ENCODE measurements at places on chromosomes 4 and X.

DNA sequence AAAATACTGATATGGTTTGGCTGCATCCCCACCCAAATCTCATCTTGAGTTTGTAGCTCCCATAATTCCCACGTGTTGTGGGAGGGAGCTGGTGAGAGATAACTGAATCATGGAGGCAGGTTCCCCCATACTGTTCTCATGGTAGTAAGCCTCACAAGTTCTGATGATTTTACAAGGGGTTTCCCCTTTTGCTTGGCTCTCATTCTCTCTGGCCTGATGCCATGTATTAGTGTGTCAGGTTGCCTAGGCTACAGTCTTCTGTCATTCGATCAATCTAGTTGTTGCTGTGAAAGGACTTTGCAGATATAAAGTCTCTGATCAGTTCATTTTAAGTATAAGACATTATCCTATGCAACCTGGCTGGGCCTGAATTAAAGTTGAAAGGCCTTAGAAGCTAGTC is 209.3 kb upstream of the MAOA start:
- peak; percentile 3 for DNase-seq

GRCh38 chr4:37620176-37620575 is 66.0 kb downstream of the RELL1 start:
- no peak for DNase-seq

DNA sequence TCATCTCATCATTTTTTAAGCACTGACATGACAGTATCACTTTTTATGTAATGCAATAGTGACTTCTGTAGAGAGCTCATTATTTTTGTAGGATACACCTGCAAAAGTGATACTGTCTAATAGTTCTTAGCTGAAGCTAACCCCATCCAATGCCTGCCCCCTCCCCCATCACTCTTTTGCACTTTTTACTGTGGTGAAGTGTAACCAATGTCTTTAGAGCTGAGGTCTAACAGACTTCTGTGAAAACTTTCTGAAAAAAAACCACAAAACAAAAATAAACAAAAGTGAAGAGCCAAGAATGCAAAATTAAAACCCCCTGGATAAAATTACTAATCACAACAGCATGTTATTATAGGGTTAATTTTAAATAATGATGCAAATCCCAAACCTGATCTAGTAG is 301.1 kb downstream of the ANK2 start:
- DNase-seq: no peak

GRCh38 chr4:124708517-124709300 is 3.8 kb downstream of the ANKRD50 start:
- DNase-seq: no peak

DNA sequence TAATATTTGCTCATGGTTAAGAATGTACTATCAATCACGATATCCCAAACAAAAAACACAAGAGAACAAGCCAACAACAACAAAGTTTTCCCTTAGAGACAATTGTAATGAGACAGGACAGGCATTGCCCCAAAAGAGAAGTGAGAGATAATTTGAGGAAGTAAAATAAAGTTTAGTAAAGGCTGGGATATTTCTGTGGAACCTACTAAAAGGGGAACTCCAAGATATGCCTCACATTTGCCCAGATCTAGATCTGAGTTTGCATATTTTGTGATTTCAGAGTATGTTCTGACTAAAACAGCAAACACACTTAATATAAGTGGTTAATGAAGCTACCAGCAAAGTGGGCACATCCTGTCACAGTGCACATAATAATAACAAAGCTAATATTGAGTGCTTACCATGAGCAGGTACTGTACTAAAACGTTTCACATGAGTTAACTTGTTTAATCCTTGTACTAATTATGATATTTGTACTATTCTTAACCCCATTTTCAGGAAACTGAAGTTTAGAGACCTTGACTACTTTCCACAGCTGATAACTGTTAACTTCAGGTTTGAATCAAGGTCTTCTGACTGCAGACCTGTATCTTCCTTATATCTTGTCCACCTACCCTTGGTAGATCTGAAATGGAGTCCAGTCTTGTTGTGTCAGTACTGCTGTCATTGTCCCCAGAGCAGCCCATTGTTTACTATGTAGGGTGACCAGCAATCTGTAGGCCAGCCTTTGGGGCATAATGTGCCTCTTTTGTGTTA is 26.0 kb upstream of the BMP2K start:
- DNase-seq: no peak

DNA sequence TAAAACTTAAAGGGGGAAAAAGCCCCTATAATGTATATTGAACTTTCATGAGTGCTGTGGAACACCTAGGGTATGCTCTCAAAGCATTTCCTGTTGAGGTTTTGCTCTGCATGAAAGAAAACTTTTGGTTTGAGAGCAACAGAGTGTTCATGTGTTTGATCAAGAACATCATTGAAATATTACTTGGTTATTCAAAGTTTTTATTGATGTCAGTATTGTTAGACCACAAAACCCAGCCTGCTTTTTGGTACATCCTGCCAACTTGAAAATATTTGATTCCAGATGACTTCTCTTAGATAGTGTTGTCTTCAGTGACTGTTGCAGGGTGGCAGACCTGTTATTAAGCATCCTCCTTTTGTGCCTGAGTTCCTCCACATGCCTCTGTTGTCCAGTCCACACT is 68.0 kb downstream of the N4BP2 start:
- DNase-seq: no peak

- DNase-seq: no peak
Observed at GRCh38 chr4:149709640-149710039, 106.0 kb downstream of the IQCM start.

DNA sequence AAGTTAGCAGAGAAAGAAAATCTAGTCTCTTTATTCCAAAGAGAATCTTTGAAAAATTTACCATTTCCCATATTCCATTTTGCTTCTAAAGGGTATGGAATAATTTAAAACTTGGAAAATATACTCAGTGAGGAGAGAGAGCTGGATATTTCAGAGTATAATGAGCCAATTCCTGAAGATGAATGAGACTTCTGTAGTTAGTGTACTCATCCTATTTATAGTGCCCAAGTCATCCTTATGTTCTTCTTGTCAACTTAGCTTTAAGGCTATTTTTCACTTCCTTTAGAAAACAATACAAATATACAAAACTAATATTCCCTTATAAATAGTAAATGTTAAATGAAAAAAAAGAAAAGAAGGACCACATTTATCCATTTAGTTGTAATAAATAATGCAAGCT is 302.6 kb downstream of the IQCM start:
- DNase-seq: no peak

DNA sequence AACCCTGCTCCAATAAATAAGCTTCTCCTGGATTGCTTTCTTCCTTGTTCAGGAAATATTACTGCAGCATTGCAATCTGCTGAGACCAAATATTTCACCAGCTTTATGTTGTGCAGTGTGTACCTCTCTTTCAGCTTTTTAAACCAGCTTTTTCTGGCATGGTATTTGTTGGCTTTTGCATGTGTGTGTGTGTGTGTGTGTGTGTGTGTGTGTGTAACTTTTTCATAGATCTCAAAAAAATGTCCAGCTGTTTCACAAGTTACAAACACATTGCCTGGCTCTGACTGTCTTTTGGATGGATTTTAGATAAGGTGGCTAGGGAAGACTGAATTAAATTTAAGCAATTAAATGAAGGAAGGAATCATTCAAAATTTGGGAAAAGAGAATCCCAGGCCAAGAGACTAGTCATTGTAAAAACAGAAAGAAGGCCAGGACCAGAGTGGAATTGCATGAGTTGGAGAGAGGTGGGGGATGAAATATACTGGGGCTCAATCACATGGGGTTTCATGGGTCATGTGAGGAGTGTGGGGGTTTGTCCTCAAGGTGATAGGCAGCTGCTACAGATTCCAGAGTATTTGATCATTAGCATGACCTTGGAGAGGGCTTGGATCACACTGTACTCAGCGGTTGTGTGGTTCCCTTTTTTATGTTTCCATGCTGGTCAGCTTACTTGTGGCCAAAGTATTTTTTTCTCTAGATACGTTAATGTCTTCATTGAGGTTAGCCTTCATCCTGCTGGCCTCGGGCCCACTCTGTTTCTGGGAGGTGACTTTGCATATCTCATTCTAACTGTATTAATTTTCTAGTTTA is 357.7 kb upstream of the BOD1L1 start:
- DNase-seq: no peak

GRCh38 chrX:1483843-1484637 is 31.3 kb upstream of the ASMTL start:
- DNase-seq: no peak

- no peak for DNase-seq
Observed at GRCh38 chr4:33381816-33382215, 2661.6 kb downstream of the PCDH7 start.

GRCh38 chrX:65697915-65698796 is 30.7 kb downstream of the MSN start:
- no peak for DNase-seq

GRCh38 chr4:11773798-11774197 is 345.1 kb upstream of the HS3ST1 start:
- no peak for DNase-seq

- DNase-seq: no peak
Observed at GRCh38 chr4:40583850-40584439, 45.7 kb downstream of the RBM47 start.

GRCh38 chr4:110198049-110198434 is 373 bp downstream of the ELOVL6 start:
- DNase-seq: no peak

DNA sequence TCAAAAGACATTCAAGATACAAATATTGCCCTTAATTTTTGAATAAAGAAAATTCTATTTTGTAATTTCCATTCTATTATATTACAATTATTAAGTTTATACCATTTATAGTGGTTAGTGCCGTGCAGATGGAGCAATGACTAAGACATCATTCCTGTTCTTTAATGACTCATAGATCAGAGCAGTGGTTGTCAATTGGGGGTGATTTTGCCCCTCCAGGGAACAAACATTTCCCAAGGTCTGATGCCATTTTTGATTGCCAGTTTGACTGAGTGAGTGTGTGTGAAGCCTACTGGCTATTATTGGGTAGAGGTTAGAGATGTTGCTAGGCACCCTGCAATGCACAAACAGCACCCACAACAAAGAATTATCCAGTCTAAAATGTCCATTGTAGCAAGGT is 97.9 kb upstream of the DDIT4L start:
- no peak for DNase-seq

GRCh38 chr4:85860066-85860740 is 385.3 kb downstream of the ARHGAP24 start:
- DNase-seq: no peak

- no peak for DNase-seq
Observed at GRCh38 chrX:125203365-125203736, 116.3 kb upstream of the TEX13C start.

GRCh38 chr4:90715242-90715641 is 588.0 kb downstream of the CCSER1 start:
- DNase-seq: no peak

DNA sequence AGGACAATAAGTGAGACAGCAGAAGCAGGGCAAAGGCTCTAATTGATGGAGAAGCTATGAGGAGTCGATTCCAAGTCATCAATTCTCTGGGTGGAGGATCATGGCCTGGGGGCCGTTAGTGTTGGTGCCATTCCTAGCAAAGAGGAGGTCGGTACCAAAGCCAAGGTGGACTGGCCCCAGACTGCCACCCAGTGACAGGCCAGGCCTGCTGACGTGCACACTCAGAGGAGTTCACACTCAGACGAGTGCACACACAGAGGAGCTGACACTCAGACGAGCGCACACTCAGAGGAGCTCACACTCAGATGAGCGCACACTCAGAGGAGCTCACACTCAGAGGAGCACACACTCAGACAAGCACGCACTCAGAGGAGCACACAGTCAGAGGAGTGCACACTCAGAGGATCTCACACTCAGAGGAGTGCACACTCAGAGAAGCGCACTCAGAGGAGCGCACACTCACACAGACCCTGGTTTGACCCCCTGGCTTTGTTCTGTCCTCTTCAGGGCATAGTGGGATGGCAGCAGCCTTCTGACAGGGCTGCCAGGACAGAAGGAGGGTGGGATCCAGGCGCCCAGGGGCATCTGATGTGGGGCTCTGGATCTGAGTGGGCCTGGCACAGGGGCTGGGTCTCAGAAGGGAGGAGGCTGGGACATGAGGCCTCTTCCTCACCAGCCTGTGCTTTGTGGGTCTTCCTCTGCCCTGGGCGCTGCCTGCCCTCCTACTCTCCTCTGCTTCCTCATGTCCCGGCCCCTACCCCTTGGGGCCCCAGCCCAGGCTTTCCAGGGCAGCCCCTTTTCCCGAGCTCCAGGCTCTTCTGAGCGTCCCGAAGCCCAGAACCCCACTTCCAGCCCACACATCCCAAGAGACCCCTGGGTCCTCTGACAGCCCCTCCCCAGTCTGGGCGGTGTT is 41.7 kb upstream of the NKX1-1 start:
- DNase-seq: no peak

- DNase-seq: no peak
Observed at GRCh38 chr4:153418558-153418957, 47.6 kb upstream of the TMEM131L start.

DNA sequence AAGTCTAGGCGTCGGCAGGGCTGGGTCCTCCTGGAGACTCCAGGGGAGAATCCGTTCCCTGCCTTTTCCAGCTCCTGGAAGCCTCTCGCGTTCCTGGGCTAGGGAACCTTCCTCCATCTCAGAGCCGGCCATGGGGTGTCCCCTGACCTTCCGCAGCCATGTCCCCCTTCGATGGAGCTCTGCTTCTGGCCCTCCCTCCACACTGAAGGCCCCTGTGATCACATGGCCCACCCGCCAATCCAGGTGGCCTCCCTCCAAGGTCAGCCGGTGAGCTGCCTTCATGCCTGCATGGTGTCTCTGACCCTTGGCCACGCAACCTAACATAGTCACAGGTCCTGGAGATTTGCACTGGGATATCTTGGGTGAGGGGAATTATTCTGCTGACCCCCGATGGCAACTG is 69.6 kb downstream of the TRMT44 start:
- no peak for DNase-seq

DNA sequence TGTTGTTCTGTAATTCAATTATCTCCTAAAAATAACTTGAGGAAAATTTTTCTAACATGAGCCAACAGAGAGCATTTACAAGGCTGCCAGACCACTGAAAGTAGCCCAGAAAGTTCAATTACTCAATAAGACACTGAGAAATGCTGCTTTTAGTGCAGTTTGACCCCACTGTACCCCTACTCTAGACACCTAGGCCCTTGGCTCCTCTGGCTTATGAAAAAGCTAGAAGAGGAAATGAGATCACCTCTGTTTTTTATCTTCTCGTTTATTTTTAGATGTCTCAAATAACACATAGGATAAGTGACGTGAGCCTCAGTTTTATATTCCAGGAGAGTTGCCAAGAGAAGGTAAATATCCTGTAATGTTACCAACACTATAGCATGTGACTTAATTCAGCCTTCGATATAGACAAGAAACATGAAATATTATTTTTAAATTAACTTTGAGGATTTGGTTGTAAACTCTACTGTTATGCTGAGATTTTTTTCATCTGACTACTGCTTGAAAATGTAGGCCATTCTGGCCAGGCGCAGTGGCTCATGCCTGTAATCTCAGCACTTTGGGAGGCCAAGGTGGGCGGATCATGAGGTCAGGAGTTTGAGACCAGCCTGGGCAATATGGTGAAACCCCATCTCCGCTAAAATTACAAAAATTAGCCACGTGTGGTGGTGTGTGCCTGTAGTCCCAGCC is 24.4 kb downstream of the TNIP3 start:
- no peak for DNase-seq

DNA sequence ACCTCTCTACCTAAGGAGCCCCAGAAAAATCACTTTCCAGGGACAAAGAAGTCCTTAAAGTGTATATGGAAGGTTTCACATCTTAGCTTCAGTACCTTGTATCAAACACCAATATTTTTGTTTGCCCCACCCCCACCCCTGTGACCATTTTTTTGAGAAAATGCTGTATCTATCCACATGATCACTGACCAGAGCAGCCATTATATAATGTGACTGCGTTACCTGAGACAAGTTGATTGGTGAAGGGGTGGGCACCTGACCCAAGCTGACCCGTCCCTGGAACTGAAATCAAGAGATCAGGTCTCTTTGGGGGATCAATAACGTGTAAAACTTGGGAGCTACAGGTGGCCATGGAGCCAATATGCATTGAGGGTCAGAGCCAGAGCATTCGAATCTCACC is 10.7 kb downstream of the TIFA start:
- no peak for DNase-seq
